ENCODE measurements at places on chromosomes 13 and 19.

GRCh38 chr13:112777637-112778406 is 88.0 kb downstream of the ATP11A start:
- no peak for DNase-seq

DNA sequence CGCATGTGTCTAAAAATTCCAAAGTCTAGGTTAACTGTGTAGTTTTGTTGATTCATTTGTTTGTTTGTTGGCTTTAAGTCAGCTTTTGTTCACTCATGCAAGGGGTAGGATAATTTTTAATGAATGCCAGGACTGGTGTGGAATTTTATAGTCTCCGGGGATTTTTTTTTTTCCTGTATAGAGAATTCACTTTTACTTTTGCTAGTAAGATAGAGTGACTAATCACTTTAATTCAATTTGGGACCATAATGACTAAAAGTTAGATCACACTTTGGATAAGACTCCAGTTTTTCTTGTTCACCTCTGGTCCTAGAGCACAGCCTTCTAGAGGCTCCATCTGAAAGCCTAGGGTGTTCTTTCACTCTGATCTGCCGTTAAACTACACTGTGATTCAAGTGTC is 1690.0 kb downstream of the PCDH9 start:
- no peak for DNase-seq

DNA sequence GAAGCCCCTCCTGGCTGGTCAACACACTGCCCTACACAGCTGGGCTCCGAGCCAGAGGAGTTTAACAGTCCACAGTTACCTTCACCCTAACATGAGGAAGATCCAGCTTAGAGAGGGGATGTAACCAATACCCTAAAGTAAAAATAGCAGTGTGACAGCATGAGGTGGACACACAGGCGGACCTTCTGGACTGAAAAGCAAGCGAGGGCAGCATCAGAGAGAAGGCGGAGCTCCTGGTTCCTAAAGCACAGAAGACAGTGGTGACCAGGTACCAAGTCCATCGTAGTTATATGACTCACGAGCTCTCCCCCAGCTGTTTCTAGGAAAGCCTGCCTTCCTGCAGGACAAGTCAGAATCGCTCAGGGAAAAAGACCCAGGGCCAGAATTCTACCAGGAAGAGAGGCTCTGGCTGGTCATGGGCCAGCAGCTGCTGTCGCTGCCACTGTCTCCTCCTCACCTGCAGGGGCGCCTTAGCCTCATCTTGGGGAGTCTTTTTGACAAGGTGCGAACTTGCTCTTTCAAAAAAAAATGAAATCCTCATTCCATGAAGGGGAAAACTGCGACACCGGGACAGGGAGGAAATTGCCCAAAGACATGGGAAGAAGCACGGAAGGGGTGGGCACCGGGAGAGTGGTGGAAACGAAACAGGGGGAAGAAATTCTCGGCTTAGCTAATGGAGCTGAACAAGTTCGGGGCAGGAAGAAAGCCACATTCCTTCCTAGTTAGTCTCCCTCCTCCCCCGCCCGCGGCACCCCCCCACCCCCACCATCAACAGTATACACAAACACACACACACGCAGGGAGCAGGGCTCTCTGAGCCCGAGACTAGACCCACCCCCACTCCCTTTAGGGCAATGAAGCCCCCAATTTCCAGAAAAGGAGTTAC is 1.7 kb downstream of the ELL start:
- DNase-seq = peak; percentile 65

GRCh38 chr13:99871249-99871898 is 100.2 kb downstream of the ZIC5 start:
- no peak for DNase-seq

DNA sequence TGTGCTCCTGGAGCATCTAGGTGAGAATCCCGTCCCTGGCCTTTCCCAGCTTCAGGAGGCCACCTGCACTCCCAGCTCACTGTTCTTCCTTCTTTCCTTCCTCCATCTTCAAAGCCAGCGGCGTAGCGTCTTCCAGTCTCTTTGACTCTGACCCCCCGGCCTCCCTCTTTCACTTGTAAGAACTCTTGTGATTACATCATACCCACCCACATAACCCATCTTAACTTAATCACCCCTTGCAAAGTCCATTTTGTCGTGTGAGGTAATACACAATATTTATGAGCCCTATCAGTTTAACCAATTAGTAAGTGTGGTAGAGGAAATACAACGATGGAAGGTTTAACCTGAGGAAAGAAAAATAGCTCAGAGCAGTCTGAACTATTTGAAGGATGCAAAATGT is 4.6 kb upstream of the CDC16 start:
- no peak for DNase-seq

DNA sequence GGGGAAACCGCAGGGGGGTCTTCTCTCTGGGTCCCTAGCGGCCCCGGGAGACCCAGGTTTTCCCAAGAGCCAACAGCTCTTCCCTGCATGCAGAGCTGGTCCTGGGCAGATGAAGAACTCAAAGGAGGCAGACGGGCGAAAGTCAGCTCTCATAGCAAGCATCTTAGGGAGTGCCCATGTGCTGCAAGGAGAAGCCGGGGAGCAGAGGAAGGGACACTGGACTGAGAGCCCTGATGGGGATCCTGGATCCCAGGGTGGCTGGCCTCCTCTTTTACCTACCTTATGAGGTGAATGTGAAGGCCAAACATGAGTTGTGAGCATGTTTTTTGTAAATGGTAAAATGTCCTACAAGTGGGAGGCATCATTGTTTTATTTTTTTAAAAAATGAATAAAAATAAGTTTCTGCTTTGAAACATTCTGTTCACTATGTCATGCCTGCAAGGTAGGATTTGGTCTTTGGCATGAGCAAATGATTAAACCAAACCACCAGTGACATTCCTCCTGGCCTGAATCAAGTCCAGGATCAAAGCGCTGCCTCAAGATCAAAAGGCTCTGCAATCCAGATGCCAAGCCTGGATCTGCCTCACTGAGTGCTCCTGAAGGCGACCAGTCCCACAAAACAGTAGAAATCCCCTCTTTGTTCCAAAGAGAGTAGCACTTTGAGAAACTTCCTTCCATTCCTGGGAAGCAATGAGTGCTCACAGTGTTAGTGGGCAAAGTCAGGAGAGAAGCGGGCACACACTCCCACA is 92.2 kb upstream of the SERP2 start:
- no peak for DNase-seq

DNA sequence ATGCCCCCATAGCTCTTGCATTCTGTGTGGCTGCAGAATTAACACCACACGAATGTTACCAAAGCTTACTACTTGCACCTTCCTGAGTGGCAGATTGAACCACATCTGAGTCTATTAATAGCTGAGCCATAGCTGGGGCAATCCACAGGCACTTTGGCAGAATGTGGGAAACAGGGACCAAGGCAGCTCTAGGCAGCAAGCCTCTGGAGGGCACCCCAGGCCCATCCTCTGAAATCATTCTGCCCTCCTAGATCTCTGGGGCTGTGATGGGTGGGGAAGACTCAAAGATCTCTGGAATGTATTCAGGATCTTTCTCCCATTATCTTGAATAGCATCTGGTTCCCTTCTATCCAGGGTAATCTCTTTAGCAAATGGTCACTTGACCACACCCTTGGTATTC is 139.3 kb downstream of the TNFRSF19 start:
- DNase-seq = no peak

- no peak for DNase-seq
These were observed 65.2 kb downstream of the TEX26 start for GRCh38 chr13:30997697-30998096.

GRCh38 chr13:74865656-74866055 is 616.3 kb downstream of the TBC1D4 start:
- DNase-seq = no peak

- no peak for DNase-seq
These were observed 56.8 kb downstream of the KLF12 start for GRCh38 chr13:74077375-74077774.

GRCh38 chr13:51943721-51944120 is 67.5 kb downstream of the ATP7B start:
- DNase-seq = no peak

GRCh38 chr19:1274081-1274851 is 1.1 kb upstream of the FAM174C start:
- DNase-seq = no peak

- DNase-seq = peak; percentile 88
These were observed at the start of gene ZNF264 for GRCh38 chr19:57191141-57192076. Gene ZNF264, plus strand, starts transcription at chr19:57191500. Its CDS starts 414 bp downstream, at chr19:57191914.

- no peak for DNase-seq
These were observed 347 bp upstream of the CLDN10 start for GRCh38 chr13:95552208-95552538.

DNA sequence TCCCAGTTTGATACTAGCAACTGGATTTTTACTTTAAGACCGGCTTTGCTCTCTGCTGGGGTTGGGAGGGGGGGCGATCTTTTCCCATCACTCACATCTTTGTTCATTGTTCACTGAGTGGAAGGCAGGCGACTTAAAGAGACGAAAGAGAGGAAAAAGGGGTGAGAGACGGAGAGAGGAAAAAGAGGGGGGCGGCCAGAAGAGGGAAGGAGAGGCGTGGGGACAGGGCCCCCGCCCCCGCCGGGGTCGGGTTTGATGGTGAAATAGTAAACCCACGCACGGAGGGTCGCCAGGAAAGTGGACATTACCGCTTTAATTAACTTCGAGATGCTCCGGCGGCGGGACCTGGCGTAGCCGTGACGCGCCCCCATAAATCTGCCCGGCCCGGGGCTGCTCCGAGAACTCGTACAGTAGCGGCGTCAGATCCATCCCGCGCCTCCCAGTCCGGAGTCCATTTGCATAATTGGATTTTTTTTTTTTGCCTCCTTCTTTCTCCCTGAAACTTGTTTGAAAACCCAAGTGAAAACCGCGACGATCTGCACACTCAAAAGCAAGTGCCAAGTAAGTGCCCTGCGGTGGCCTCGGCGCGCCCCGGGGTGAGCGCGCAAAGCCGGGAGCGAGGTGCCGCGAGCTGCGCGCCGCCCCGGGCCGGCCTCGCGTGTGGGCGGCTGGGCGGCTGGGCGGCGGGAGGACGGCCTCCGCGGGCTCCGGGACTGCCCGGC is 143.9 kb upstream of the ZNF536 start:
- DNase-seq = no peak

- DNase-seq = no peak
These were observed 9.8 kb downstream of the DCAF15 start for GRCh38 chr19:13961826-13962698.

DNA sequence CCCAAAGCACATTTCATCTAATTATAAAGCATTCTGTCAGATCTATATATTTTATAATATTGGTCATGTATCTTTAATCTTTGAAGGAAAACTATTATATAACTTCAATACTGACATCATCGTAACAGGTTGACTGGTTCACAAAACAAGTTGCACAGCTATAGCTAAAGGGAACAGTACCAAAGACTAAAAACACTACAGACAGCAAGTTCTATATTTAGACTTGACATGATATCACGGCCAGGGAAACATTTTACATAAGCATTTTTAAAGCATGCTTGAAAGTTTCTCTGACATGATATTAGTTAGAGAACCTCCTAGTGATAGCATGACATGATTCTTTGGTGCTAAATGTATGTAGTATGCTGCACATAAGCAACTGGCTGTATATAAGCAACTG is 182.5 kb downstream of the NDFIP2 start:
- DNase-seq = no peak

GRCh38 chr19:17135001-17135853 is 59.6 kb downstream of the MYO9B start:
- DNase-seq = peak; percentile 9

- DNase-seq = peak; percentile 32
These were observed 24.4 kb downstream of the SLC25A15 start for GRCh38 chr13:40813667-40814454.

GRCh38 chr13:110560601-110561343 is 750 bp downstream of the RAB20 start:
- no peak for DNase-seq

DNA sequence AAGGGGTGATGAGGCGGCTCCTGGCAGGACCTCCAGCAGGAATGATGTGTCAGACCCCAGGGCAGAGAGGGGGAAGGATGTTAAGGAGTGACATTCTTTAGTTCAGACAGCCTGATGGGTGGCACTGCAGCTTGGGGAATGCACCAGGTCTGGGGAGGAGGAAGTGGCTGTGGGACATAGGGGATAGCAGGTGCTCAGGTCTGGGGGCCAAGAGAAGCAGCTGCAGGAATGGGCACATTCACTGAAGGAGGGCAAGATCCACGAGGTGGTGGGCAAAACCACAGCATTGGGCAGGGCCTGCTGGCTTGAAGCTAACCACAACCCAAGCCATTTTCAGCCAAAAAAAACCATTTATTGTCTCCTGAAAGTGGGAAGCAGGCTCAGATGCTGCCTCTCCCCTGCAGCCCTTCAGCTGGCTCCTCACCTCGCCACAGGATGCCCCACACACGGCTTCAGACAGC is 26.5 kb downstream of the COMP start:
- no peak for DNase-seq

- DNase-seq = no peak
These were observed 23.4 kb downstream of the CNFN start for GRCh38 chr19:42366673-42367072.

- no peak for DNase-seq
These were observed 5.0 kb upstream of the MICU2 start for GRCh38 chr13:21608961-21609360.

- DNase-seq = no peak
These were observed 5.2 kb downstream of the TMEM255B start for GRCh38 chr13:113763961-113764792.

- DNase-seq = peak; percentile 74
These were observed at the start of gene XPO4 for GRCh38 chr13:20902438-20903163. Gene XPO4, minus strand, starts transcription at chr13:20902746. Its CDS starts 8 bp downstream, at chr13:20902738.

DNA sequence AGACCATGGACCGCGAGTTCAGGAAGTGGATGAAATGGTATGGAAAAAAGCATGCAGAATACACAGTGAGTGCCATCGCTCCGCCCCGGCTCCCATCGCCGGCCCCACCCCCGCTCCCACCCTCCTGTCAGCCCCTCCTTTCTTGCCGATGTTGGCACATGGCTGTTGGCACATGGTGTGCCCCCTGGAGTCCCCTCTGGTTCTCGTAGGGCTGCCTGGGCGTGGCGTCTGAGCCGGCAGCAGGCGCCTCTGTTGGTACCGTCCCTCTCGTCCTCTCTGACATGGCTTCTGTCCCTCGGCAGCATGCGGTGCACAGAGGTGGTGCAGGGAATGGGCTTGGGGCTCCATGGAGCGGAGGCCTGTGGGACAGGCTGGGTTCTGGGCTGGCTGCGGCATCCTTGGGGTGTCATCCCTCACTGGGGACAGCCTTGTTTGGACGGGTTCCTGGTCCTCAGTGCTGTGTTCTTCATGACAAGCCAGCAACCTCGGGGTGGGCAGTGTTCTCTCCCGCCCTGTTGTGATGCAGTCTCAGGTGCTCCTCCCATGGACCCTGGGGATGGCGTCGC is 30.9 kb downstream of the DOT1L start:
- no peak for DNase-seq

GRCh38 chr19:47854459-47854858 is 4.6 kb upstream of the TPRX2 start:
- no peak for DNase-seq

- DNase-seq = peak; percentile 49
These were observed 629 bp upstream of the LRRC63 start for GRCh38 chr13:46211116-46211482.

Measured in CD4-positive, alpha-beta T cell treated with Interleukin-15 for 4 hours (primary cell).